ENCODE measurements at places on chromosomes 13 and 19. TPM values are rescaled to one million over a fixed set of nuclear protein-coding genes. Genes with fewer than 3 reads are reported as not detected.

C19orf73 gene
- total RNA-seq = 2.7 TPM

HPN gene
- total RNA-seq = not detected

CPAMD8 gene
- total RNA-seq = 3.6 TPM

ZFP82 gene
- total RNA-seq = 4.1 TPM

MYO16 gene
- not detected for total RNA-seq

OR7C1 gene
- not detected for total RNA-seq

SLC46A3 gene
- total RNA-seq = 11.9 TPM

PLK5 gene
- not detected for total RNA-seq

FUT1 gene
- total RNA-seq = not detected

KLK6 gene
- not detected for total RNA-seq

RFPL4AL1 gene
- not detected for total RNA-seq

LILRB3 gene
- total RNA-seq = 12.6 TPM

URAD gene
- total RNA-seq = not detected

SLC25A42 gene
- total RNA-seq = 50.3 TPM

SLITRK6 gene
- total RNA-seq = not detected

ZNF324B gene
- 11.4 TPM for total RNA-seq

MED25 gene
- 132 TPM for total RNA-seq

TSHZ3 gene
- 6.2 TPM for total RNA-seq

ZSCAN18 gene
- 35.9 TPM for total RNA-seq

POLR2I gene
- 33.4 TPM for total RNA-seq

- DNase-seq = no peak
- no peaks in the 10 kb centered on the region for H3K4me1 ChIP-seq
- H3K4me3 ChIP-seq = no peak overlapping the region
Observed at GRCh38 chr13:46347277-46347676, 39.8 kb downstream of the RUBCNL start.

GRCh38 chr13:76773448-76774094, 112.6 kb downstream of the KCTD12 start:
- no peaks in the 10 kb centered on the region for H3K27me3 ChIP-seq
- H3K27ac ChIP-seq = no peak overlapping the region
- H3K4me3 ChIP-seq = no peak overlapping the region

- no peak for DNase-seq
- no peak overlapping the region for H3K27ac ChIP-seq
- H3K4me1 ChIP-seq = no peaks in the 10 kb centered on the region
- H3K36me3 ChIP-seq = peaks cover 7% of the 10 kb centered on the region
Observed at GRCh38 chr19:56156768-56157167, 15.7 kb downstream of the ZNF444 start.

GRCh38 chr13:95276037-95276505, 25.2 kb downstream of the ABCC4 start:
- H3K27ac ChIP-seq = no peak overlapping the region
- no peak overlapping the region for H3K4me3 ChIP-seq
- no peaks in the 10 kb centered on the region for H3K36me3 ChIP-seq
- no peaks in the 10 kb centered on the region for H3K27me3 ChIP-seq
- no peak for DNase-seq
- H3K4me1 ChIP-seq = no peaks in the 10 kb centered on the region

DNA sequence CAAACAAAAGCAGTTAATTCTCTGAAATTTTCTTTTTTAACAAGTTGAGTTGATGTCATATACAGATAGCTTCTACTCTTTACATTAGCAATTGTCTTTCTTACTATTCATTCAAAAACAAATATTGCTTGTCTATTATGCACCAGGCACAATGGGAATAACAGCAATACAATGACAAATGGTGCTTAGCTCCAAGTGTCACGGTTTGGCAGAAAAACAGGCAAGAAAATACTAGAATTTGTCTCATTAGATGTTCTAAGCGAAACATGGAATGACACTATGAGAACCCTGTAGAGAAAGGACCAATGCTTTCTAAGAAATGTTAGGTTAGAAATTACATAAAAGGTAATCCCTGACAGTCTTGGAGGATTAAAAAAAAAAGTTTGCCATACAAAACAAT, 187.6 kb downstream of the PCDH9 start:
- no peaks in the 10 kb centered on the region for H3K27me3 ChIP-seq
- no peak for DNase-seq
- no peaks in the 10 kb centered on the region for H3K36me3 ChIP-seq
- H3K4me3 ChIP-seq = no peak overlapping the region
- H3K4me1 ChIP-seq = no peaks in the 10 kb centered on the region

DNA sequence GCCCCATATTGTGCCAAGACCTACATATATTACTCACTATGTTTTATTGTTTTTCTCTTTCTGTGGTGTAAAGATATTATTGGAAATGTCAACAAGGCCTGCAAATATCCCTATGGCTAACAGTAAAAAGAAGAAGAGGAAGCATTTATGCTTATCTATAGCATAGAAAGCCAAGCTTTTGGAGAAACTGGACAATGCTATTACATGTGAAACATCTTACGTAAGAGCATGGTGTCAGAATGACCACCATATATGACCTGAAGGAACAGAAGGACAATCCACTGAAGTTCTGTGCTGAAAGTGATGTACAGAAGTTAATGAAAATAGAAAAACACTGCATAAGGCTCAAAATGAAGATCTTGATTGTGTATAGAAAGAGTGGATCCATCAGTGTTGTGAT, 145.2 kb downstream of the KCTD12 start:
- DNase-seq = no peak
- H3K4me3 ChIP-seq = no peak overlapping the region
- H3K27ac ChIP-seq = no peak overlapping the region
- no peaks in the 10 kb centered on the region for H3K36me3 ChIP-seq
- no peaks in the 10 kb centered on the region for H3K27me3 ChIP-seq
- H3K4me1 ChIP-seq = no peaks in the 10 kb centered on the region

GRCh38 chr19:52935434-52935833, 12.2 kb upstream of the ZNF888 start:
- H3K36me3 ChIP-seq = peaks cover 2% of the 10 kb centered on the region
- no peak overlapping the region for H3K4me3 ChIP-seq
- no peak overlapping the region for H3K27ac ChIP-seq
- peaks cover 7% of the 10 kb centered on the region for H3K4me1 ChIP-seq

GRCh38 chr19:48363500-48363809, 285 bp downstream of the TMEM143 start:
- H3K4me3 ChIP-seq = peak overlapping the region; percentile 55
- no peak for DNase-seq
- peak overlapping the region; percentile 94 for H3K27ac ChIP-seq
- H3K4me1 ChIP-seq = peaks cover 18% of the 10 kb centered on the region
- no peaks in the 10 kb centered on the region for H3K36me3 ChIP-seq

DNA sequence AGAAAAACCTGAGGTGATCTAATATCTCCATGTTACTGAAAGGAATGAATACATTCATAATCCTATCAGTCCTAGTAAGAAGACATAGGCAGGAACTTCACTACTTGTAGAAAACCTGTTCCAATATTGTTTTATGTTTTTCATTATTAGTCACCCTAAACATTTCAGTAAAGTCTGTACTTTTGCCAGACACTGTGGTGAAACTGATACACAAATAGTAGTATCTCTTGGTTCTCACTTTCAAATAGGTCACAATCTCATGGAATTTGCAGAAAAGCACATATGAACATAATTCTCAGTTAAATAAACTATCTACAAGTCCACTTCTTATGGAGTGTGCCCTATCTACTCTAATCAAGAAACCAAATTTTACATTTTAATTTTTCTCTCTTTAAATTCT, 88.3 kb upstream of the PCDH9 start:
- no peaks in the 10 kb centered on the region for H3K36me3 ChIP-seq
- no peak overlapping the region for H3K4me3 ChIP-seq
- no peaks in the 10 kb centered on the region for H3K27me3 ChIP-seq
- DNase-seq = no peak
- no peaks in the 10 kb centered on the region for H3K4me1 ChIP-seq
- no peak overlapping the region for H3K27ac ChIP-seq

DNA sequence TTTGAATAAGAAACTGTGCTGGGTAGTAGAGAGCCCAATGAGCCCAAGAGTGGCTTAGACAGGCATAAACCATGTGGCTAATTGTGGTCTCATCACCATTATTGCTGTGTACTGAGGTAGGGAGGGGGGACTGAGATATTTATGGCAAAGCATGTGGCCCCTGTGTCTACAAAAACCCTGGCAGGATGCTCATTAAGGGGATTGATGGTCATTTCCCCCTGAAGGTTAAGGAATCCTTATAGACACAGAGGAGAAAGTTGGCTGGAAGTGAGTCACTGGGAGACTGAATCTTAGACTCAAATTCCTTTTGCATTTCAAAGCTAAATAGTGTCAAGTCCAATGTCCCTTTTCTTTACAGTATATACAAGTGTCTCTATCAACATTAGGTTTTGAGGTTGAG, 9.8 kb upstream of the DACT3 start:
- no peak for DNase-seq
- H3K4me3 ChIP-seq = no peak overlapping the region
- no peak overlapping the region for H3K27ac ChIP-seq
- no peaks in the 10 kb centered on the region for H3K27me3 ChIP-seq

DNA sequence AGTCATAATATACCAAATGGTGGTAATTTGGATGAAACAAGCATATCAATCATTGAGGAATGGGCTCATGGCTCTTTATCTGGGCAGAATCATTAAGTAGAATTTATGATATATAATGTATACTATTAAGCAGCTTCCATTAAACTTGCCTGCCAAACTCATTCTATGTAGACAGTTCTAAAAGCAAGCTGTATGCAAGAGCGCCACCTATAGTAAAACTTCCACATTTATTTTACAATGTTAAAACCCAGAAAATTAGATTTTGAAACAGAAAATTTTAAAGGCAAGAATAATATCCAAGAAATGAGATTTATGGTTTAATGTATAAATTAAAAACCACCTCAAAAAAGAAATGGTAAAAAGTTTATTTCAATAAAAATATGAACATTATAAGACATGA, 161.5 kb downstream of the MZT1 start:
- no peaks in the 10 kb centered on the region for H3K27me3 ChIP-seq
- no peak overlapping the region for H3K4me3 ChIP-seq
- H3K27ac ChIP-seq = no peak overlapping the region
- no peak for DNase-seq

DNA sequence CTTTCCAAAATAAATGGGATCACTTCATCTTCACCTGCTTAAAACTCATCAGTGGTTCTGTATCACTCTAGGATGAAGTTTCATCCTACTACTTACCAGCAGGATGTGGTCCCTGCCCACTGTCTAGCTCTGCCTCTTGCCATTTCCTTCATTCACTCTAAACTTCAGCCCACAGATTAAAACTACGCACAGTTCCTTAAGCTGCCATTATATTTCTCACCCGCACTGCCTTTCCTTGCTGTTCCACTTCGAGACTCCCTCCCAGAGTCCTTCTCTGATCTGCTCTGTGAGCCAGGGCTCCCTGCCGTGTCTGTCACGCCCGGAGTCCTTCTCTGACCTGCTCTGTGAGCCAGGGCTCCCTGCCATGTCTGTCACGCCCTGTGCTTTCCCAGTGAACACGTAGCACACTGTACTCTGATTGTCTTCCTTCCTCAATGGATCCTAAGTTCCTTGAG, 52.0 kb upstream of the NPAS1 start:
- H3K27ac ChIP-seq = peak overlapping the region; percentile 15
- H3K27me3 ChIP-seq = no peaks in the 10 kb centered on the region
- no peak overlapping the region for H3K4me3 ChIP-seq
- peak; percentile 77 for DNase-seq
- H3K36me3 ChIP-seq = no peaks in the 10 kb centered on the region

DNA sequence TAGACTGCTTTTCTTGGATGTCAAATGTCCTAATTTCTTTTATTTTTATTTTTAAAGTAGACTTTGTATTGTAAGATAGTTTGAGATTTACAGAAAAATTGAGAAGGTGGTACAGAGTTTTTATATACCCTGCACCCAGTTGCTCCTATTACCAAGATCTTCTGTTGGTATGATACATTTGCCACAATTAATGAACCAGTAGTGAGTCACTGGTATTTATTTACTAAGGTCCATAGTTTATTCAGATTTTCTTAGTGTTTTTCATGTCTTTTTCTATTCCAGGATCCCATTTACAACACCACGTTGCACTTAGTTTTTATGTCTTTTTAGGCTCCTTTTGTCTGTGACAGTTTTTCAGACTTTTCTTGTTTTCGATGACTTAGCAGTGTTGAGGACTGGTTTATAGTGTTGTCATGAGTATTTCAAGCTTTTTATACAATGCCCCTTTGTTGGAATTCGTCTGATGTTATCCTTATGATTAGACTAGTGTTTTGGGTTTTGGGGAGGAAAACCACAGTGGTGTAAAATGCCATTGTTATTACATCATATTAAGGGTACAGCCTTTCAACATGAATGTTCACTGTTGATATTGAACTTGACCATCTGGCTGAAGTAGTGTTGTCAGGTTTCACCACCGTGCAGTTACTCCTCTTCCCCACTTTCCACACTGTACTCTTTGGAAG, 35.9 kb downstream of the COG3 start:
- DNase-seq = no peak
- no peak overlapping the region for H3K27ac ChIP-seq
- peaks cover 59% of the 10 kb centered on the region for H3K36me3 ChIP-seq
- H3K4me1 ChIP-seq = no peaks in the 10 kb centered on the region
- H3K4me3 ChIP-seq = no peak overlapping the region

GRCh38 chr13:42260903-42261654, 10.9 kb upstream of the AKAP11 start:
- no peak for DNase-seq
- no peaks in the 10 kb centered on the region for H3K36me3 ChIP-seq
- H3K4me1 ChIP-seq = no peaks in the 10 kb centered on the region
- H3K27ac ChIP-seq = no peak overlapping the region

GRCh38 chr13:89880201-89880600, 1467.3 kb upstream of the MIR17HG start:
- no peak for DNase-seq
- no peaks in the 10 kb centered on the region for H3K27me3 ChIP-seq
- no peaks in the 10 kb centered on the region for H3K36me3 ChIP-seq
- H3K27ac ChIP-seq = no peak overlapping the region

DNA sequence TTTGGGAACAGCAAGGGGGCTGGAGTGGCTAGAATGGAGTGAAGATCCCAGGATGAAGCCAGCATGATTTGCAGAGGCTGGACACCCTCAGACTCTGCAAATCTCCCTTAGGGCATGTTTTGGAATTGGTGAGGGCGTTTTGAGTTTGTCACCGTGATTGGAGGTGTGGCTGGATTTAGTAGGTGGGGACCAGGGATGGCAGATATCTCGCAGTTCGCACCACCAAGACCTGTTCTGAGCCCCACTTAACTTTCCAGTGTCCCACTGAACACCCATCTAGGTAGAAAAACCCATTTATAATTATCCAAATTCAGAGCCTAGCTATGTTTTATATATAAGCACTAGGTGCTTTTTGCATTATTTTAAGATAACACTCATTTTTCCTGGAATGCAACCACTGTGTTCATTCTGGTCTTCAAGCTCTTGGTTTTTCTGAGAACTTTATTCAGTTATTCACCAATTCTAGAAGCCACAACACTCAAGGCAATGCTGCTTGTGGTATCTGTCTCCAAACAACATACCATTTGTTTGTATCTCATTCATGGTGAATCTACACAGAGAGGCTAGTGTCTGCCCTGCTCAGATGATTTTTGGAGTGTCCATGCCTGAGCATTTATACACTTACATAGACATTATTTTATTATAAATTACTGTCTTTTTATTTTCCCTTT, 3.0 kb upstream of the NANOS2 start:
- H3K4me3 ChIP-seq = no peak overlapping the region
- DNase-seq = no peak
- H3K27ac ChIP-seq = no peak overlapping the region
- H3K36me3 ChIP-seq = no peaks in the 10 kb centered on the region
- H3K27me3 ChIP-seq = no peaks in the 10 kb centered on the region
- H3K4me1 ChIP-seq = no peaks in the 10 kb centered on the region
